ENCODE measurements at places on chromosomes 12 and 14.

DNA sequence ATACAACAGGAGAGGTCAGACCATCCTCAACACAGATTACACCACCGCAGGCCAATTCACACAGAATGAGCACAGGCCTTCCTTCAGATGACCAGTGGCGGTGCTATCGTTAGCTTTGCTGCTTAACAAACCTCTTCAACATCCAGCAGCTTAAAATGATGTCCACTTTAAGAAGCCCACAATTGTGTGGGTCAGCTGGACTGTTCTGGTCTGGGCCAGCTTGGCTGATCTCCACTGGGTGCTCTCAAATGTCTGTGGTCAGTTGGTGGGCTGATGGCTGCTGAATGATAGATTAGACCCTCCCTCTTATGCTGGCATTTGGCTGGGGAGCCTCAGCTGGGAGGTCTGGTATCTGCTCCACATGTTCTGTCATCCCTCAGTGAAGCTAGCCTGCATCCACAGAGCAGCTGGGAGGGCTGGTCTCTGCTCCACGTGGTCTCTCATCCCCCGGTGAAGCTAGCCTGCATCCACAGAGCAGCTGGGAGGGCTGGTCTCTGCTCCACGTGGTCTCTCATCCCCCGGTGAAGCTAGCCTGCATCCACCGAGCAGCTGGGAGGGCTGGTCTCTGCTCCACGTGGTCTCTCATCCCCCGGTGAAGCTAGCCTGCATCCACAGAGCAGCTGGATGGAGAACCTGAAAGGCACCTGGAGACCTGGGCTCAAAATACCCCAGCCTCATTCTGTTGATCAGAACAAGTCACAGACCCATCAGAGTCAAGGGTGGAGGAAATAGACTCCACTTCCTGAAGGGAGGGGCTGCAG, 203.6 kb upstream of the DIO3 start:
- DNase-seq = no peak

DNA sequence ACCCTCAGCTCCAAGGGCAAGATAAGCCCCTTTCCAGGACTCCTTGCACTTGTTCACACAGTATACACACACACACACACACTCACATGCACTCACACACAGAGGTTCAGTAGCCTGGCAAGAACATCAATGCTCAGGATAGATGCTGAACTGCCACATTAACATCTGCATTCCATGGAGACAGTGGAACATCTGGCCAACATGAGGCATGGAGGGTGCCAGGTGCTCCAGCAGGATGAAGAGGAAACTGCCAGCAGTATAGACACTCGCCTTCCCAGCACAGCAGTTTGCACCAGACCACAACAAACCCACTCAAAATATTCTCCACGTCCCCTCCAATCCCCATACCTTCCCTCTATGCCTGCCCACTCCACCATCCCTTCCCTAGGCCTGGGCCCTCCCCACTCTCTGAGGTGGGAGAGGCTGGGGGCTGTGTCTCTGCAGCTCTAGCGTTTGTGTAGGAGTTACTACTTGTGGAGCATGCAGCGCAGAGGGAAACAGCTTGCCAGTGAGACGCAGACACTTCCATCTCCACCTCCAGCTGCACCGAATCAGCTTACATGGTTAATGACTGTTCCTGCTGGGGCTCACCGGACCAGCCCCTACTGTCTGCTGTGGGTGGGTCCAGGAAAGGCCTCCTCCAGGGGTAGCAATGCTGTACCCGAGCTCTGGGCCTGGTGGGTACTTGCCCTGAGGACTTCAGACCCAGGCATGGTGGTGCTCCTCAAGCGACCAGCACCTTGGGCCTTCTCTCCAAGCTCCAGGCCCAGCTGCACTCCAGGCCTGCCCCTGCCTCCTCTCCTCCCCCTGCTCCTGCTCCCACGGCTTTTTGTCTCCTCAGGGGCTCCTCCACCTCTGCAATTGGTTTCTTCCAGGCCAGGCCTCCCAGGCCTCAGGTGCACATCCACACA, 18.6 kb upstream of the PLEKHG3 start:
- no peak for DNase-seq

- DNase-seq = no peak
Measured at GRCh38 chr12:113796066-113796827, 169.9 kb downstream of the RBM19 start.

DNA sequence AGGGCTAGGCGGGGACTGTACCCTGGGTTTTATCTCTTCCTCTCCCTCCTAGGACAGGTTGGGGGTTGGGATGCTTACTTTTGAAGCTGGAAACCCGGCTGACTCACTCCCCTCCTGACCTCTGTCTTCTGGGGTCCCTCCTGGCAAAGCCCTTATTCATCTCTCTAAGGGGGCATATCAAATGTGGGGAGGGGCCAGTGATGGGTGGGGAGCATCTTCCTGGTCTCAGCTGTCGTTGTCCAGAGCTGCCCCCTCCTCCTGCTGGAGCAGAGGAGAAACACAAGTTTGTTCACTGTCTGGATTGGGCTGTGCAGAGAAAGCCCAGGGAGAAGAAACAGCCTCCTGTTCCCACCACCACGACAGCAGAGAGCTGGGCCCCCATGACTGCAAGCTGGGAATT, 85.8 kb downstream of the TNFAIP2 start:
- no peak for DNase-seq

GRCh38 chr14:65170768-65171507, 68.6 kb upstream of the MAX start:
- DNase-seq = no peak

DNA sequence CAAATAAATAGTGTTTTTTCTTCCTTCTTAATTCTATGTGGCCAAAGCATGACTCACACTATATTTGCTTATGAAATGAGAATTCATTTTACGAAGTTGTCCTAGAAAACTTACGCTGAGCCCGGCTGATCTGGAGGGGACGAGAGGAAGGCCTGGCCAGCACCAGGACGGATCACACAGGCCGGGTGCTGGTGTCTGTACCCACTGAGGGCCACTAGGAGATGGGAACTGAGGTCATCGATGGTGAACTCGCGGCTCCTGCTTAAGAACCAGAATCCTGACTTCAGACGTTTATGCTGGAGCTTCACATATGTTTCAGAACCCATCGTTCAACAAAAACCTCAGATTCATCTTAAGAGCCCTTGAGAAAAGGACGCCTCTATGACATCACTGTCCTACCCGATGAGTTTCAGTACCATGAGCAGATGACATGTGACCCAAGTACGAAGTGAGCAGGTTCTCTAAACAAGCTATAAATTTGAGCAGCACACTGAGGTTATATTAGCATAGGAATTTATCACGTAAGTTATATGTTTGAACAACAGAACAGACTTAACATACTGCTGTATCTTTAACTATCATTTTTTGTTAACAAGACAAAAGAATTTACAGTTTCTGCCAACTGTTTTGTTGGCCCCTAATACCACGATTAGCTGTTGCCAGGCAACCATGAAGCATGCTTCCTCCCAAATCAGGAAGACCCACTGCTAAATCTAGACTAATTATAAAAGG, 111.9 kb downstream of the FOXN3 start:
- no peak for DNase-seq

DNA sequence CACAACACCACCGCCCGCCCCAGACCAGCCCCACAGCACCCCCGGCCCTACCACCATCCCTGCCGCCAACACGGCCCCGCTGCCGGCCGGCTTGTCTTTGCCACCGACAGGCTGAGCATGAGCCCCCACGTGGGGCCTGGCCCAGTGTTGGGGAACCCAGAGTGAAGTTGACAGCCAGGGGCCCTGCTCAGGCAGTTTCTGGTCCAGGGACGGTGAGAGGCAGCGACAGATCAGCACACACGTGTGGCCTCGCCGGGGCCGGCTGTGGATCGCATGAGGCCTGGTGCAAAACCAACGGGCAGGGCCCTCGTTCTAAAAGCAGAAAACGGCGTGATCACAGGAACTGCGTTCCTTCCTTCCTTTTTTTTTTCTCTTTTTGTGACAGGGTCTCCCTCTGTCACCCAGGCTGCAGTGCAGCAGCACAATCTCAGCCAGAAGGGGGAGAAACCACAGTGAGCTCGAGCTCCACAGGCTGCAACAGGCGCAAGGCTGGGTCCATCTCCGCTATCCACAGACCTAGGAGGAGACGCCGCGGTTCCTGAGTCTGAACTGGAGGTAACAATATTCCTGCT, 50.5 kb upstream of the FBRSL1 start:
- no peak for DNase-seq

DNA sequence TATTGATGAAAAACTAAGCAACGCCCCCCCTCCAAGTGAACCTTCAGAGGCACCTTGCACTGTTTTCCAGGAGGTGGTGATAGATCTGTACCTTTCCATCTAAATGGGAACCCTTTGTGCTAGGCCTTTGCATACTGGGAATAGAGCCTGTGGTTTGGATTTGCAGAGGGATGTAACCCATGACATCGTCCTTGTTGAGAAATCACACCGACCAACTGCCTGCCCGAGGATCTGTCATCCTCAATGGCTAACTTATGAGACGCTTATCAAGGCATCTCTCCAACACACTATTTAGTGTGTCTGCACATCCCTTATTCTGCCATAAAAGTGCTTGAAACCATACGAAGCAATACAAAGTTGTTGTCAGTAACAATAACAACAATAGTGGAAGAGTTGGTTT, 22.9 kb downstream of the NTN4 start:
- no peak for DNase-seq

GRCh38 chr12:38350342-38351174, 34.0 kb downstream of the ALG10B start:
- DNase-seq = no peak

GRCh38 chr14:24437020-24437735, 5.4 kb downstream of the SDR39U1 start:
- DNase-seq = no peak

- DNase-seq = no peak
Measured at GRCh38 chr12:54940727-54941315, 43.7 kb downstream of the TESPA1 start.

All from PC-9 (cell line).